ENCODE measurements at places on chromosomes 4 and X.

DNA sequence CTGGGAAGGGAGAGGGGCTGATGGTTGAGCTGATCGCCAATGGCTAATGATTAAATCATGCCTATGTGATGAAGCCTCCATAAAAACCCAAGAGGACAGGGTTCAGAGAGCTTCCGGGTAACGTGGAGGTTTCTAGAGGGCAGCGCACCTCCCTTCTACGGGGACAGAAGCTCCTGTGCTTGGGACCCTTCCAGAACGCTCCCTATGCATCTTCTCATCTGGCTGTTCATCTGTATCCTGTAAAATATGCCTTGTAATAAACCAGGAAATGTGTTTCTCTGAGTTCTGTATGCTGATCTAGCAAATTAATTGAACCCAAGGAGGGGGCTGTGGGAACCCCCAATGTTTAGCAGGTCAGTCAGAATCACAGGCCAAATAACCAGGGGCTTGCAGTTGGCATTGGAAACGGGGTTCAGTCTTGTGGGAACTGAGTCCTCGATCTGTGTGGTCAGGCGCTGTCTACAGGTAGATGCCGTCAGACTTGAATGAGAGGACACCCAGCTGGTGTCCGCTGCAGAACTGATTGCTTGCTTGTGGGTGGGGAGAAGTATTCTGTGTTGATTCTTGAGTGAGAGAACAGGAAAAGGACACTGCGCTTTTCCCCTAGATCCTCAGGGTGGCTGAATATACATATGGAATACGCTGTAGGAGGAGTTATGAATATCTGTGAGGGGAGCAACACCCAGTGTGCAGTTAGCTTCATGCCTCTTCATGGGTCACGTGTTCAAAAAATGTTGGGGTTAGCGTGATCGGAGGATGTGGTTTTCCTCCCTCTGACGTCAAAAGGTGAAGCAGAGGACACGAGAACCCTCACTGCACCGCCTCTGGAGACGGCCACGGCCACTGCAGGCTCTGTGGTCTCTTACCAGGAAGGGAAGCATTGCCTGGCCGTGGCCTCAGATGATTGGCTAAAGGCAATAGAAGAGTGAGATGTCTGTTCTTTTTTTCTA lies 29.2 kb downstream of the HTT-AS start:
- DNase-seq: no peak

GRCh38 chrX:23435108-23435507 lies 100.5 kb downstream of the PTCHD1 start:
- no peak for DNase-seq

GRCh38 chr4:39032218-39033085 lies at the start of gene TMEM156:
TSS of gene TMEM156 (minus strand) at chr4:39032409. CDS start at chr4:39032313, 96 bp downstream.
- peak; percentile 23 for DNase-seq

GRCh38 chr4:33078145-33078544 lies 2358.0 kb downstream of the PCDH7 start:
- DNase-seq: no peak

DNA sequence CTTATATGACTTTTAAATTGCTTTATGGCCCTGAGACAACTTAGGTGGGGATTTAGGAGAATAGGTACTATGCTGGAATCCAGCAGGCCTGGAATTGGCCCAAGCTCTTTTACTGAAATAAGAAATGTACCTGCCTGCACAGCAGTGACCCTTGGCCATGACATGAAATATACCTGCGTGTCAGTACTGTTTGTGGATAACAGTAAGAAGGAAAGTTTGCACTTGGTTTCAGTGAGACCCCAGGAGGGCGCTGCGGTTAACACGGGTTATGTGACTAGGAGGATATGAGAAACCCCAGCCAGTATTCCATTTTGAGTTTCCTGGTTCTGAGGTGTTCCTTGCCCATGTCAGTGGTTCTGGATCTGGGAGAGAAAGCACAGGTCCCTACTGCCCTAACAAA lies 5.3 kb downstream of the MTM1 start:
- no peak for DNase-seq

GRCh38 chr4:3041192-3042142 lies 32.9 kb downstream of the HTT-AS start:
- peak; percentile 14 for DNase-seq

GRCh38 chr4:40280586-40280985 lies 54.5 kb upstream of the CHRNA9 start:
- no peak for DNase-seq

DNA sequence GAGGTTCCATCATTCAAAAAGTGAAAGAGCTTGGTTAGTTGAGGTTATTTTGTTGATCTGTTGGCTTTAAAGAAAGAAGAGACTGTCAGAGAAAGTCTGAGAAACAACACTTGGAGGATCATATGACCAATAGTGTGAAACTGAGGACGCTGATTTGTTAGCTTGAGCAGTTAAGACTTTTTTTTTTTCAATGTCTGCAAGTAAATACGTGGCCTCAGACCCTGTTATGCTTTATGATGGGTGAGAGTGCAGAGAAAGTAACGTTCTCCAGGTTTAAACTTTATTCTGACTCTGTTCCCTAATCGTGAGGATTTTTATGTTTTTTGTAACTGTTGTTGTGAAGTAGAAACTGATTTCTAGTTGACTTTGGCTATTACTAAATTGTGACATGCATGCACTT lies 45.9 kb downstream of the GAB1 start:
- no peak for DNase-seq

- no peak for DNase-seq
Observed at GRCh38 chr4:183445097-183445428, 627 bp downstream of the CDKN2AIP start.

DNA sequence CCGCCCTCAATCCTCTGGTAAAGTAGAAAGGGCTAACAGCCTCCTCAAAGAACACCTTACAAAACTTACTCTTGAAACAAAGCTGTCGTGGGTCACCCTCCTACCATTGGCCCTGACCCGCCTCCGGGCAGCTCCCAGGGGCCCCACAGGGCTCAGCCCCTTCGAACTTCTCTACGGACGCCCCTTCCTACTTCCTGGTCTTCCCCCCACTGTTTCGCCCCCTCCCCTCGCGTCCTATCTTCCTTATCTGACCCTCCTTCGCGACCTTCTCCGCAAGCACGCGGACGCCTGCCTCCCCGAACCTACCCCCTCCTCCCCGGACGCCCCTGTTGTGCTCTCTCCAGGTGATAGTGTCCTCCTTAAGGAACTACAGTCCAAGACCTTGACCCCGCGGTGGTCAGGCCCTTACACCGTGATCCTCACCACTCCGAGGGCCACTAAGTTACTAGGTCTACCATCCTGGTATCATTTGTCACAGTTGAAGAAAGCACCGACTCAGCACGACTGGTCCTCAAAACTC lies 963.1 kb downstream of the RPA4 start:
- DNase-seq: no peak

DNA sequence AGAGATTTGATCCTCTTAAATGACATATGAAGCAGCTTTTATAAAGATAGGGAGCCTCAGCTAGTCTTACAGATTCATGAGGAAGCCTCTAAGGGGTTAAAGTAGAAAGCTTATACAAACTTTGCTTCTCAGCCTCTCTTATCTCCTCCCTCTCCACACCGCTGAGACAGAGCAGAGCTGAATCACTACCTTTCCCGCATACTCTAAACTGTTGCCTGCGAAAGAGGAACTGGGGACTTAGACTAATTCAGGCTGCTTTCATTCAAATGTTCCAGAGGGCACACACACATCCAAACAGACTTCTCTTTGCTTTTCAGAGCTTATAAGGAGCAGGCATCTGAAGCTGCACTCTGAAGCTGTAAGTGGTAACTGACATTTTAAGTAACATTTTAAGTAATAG lies at the start of gene SERTM2:
Gene SERTM2, plus strand, starts transcription at position 169 of the 400 bp plus-strand sequence. CDS start 7,213 bp downstream, outside the sequence.
- DNase-seq: peak; percentile 0

DNA sequence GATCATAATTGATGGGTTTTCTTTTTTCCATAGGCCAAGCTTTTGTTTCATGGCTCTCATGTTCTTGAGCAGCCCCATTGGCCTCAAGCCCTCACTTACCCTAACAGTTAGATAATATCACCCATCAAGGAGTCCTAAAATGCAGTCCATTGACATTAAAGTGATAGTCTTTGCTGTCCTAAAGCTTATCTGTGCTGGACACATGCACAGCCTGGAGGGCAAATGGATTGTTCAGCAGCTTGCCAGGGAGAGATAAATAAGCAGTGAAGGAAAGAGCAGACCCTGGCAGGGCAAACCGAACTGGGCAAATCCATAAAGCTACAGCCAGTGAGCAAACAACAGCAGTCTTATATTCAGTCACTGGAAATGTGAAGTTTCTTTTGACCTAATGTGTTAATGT lies 199.6 kb upstream of the MID1 start:
- DNase-seq: no peak

- no peak for DNase-seq
Observed at GRCh38 chr4:113582737-113583136, 178.8 kb downstream of the CAMK2D start.

DNA sequence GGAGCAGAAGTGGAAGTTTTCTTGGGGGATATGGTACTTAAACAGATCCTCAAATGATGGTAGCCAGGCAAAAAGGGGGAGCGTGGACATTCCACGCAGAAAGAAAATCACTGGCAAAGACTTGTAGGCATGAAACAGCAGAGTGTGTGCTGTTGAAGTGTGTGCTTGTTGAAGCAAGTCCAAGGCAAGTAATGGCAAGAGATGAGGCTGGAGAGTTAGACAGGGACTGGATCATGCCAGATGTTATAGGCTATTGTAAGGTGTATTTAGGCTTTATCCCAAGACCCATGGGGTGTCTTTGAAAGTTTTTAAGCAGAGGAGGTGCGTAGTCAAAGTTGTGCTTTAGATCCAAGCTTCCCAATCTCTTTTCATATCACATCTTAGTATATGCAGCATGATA lies 124.5 kb downstream of the MBNL3 start:
- no peak for DNase-seq

DNA sequence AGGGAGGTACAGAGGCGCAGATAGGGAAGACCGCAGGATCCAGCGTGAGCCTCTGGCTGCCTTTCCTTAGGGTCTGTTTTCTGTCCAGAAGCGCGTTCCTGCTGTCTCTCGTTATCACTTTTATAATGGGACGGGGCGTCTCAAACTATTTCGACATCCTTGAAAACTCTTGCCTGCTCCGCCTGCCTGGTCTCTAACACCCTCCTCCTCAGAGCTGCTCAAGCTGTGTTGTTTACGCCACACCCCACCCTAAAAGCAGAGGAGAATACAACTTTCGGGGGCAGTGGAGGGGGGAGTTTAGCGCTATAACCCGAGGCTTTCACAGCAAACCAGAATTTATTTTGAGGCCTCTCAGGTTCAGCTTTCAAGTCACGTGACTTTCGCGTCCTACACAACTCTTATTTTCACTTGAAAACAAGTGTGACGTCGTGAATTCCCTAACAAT lies 646 bp upstream of the FAM3A start:
- DNase-seq: no peak

- DNase-seq: no peak
Observed at GRCh38 chr4:41569961-41570360, 32.0 kb downstream of the LIMCH1 start.

DNA sequence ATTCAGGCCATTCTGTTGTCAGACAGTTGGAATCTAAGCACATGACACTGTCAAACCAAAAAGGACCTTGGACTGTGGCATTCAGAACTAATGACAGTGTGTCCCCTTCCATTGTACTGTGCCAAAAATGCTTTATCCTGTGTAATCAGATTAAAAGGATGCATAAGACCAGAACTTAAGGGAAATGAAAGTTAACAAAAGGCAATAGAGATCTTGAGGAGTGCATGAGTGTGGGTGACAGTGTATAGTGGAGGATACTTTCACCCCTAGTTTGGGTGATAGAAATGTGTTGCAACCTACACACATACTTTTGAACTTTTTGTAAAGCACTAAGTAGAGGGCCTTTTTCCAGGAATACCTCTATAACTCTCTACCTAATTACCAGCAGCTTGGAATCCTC lies 4.5 kb downstream of the CYSLTR1 start:
- no peak for DNase-seq

DNA sequence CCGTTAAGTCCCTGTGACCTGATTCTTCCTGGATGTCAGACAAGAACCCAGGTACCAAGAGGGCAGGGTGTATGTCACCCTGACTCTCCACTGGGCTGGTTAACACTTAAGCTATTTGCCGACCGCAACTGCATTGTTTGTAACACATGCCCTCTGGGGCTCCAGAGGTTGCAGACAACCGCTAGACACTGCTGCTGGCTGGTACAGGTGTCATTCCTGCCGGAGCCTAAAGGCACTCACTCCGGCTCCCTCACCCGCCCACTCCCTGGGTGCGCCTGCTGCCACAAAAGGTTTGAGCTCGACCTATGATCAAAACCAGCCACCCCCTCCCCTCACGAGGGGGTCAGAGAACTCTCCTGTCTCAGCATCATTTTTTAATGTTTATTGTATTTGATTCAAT lies 208.2 kb downstream of the FAT4 start:
- DNase-seq: no peak

DNA sequence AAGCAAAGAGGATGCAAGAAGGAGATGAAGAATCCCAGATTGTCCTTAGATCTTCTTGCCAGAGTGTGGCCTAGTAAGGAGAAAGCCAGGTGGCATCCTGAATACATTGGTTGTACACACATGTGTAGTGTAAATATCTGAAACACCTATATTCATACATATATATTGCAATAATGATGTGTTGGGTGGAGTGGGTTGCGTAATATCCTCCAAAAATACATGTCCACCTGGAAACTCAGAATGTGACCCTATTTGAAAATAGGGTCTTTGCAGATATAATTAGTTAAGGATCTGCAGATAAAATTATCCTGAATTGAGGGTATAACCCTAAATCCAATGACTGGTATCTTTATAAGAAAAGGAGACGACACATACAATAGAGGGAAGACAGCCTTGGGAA lies 216.3 kb downstream of the NLGN4X start:
- DNase-seq: no peak

DNA sequence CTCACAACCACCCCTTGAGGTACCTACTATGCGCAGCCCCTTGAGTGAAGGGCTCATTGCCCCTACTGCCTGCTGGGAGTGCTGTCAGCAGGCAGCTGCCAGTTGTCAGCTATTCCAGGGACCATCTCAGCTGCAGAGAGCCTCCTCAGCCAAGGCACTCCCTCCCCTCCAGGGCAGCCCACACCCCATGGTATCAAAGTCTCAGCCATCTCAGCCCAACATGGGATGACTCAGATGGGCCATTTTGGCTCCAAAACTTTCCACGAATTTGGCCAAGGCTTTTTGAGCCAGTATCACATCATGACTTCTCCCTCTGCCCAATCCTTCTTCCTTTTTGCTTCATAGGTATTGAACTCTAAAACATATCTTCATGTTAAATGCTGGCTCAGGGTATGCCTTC lies 61.4 kb upstream of the MAP3K15 start:
- DNase-seq: no peak

GRCh38 chr4:76434901-76435527 lies at the start of gene SHROOM3:
TSS of gene SHROOM3 (plus strand) at chr4:76435229. CDS start at chr4:76436053, 824 bp downstream.
- DNase-seq: no peak

- DNase-seq: no peak
Observed at GRCh38 chrX:15373976-15374375, 10.2 kb downstream of the VEGFD start.

Data from NCI-H510A treated with DMSO at 0.1 percent for 48 hours (cell line).